ENCODE measurements at places on chromosomes 11 and 22.

- DNase-seq: no peak
These were observed 12.5 kb downstream of the MUC5B start for GRCh38 chr11:1235306-1235900.

- no peak for DNase-seq
These were observed 86.6 kb downstream of the DGCR2 start for GRCh38 chr22:19035474-19036228.

- DNase-seq: no peak
These were observed 102.3 kb upstream of the PITPNB start for GRCh38 chr22:28021116-28021997.

DNA sequence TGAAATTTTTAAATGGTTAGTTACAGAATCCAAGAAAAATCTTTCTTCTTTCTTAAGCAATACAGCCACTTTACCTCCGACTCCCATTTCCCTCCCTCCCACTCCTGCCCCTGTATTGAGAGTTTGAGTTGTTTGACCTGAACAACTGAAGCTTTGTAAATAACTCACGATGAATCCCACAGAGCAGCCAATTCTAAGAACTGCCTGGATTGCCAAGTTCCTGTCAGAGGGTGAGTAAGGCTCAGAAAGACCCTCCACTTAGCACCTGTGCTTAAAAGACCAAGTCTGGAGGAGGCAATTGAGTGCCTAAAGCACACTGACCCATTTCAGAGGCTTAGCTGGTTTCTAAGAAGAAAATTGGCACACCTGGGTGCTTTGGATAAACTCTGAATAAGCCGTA, 158.5 kb downstream of the MSANTD4 start:
- no peak for DNase-seq

- DNase-seq: no peak
These were observed 137.3 kb upstream of the KIRREL3 start for GRCh38 chr11:127137771-127138280.
